Foreskin fibroblast (primary cell): ENCODE measurements at places on chromosomes 1 and 21.
A peak's percentile ranks its signal among the peaks of the same experiment; 100 is the strongest.

- DNase-seq, result no peak
Measured at GRCh38 chr1:231028682-231029081, 11.4 kb downstream of the FAM89A start.

DNA sequence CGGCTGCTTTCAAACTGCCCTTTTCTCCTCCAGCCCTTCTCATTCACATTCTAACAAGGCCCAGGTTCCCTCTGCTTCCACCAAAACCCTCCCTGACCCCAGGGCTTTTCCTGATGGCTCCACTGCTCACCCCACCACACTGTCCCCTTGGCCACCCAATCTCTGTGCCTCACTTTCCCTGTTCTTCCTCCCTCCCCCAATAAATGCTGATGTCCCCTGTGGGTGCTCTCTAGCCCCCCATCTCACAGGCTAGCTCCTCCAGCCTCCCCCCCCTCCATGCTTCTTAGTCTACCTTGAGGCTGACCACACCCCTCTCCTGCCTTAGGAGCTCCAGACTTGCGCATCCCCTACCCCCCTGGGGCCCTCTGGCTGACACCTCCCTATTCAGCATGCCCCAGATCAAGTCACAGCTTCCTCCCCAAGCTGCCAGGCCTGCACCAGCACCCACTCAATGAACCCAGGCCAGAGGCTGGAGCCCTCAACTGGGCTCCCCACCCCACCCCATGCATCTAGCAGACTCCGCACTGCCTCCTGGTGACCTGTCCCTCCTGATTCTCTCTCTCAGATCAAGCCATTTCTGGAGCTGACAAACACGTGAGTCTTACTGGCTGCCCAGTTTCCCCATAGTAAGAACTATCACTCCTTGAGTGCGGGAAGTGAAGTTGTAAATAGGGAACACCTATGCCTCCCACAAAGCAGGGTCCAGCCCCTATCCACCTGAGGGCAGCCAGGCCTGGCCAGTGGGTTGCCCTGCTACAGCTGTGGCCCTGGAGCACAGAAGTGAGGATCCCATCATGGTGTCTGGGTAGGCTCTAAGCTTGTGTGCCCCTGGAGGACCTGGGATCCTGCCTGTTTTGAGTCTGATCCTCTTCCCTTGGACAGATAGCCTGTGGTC, 117.9 kb downstream of the DMRTB1 start:
- DNase-seq, result no peak

DNA sequence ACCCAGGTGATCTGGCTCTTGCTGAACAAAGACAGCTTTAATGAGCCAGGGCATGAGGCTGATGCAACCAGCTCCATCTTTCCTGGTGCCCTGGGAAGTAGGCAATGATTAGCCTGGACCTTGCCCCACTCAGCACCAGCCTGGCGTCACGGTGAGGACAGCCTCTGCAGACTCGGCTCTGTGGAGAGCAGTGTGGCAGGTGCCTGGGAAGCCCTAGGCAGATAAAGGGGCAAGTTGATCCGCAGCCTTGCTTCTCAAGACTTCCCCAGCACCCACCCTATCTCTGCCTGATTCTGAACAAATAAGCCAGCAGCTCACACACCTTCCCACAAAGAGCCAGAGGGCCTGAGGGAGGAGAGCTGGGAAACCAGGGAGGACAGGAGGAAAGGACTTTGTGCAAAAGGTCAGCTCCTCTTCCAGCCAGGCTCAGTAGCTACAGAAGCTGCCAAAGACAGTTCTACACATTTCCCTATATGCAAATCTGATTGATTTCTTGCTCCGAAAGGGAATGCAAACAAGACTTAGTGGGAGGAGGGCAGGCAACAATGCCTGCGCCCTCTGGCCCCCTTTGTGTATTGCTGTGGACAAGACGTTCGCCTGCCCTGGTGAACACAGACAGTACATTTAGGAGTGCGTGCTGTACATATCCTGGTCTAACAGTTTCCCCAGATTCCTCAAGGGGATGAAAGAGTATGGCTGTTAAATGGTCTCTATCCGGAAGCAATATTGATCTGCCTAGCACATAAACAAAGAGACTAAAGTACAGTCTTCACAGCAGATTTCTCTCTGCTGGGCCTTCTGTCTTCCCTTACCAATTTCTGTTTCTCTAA, 63.8 kb downstream of the BCAR3 start:
- DNase-seq, result no peak

DNA sequence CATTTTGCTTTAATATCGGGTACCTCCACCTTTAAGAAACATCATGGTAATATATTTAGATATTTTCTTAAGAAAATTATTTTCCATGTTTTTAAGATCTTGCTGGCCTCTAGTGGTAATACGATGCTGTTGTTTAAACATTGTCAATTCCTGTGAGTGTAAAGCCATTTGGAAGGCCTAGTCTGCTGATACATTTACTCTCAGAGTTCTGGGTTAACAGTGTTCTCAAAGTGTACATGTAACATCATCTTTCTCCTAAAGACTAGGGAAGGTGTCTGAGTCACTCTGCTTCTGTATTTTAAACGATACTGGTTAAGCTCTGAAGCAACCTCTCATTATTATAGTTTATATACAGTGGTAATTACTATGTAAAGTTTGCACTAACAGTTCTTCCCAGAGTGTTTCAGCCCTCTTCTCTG, 189.1 kb downstream of the RASAL2 start:
- DNase-seq, result peak; percentile 30

DNA sequence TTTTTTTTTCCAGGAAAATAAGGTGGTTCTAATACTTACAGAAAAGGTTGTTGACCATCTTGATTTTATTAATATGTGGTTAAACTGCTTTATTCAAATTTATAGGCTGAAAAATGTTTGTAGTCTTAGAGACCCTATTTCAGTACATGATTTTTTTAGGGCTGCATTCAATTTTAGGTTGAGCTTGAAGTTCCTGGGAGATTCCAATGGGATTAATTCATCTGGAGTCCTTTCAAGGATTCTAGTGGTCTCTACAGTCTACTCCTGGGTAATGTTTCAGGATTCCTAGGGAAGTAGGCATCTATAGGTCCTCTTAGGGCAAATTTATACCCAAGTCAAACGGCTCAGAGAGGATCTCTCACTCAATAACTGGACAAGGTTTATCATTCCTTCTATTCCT, 126.7 kb downstream of the HMCN1 start:
- DNase-seq, result no peak

GRCh38 chr1:11417162-11417561, 61.8 kb upstream of the DISP3 start:
- DNase-seq, result peak; percentile 29

- DNase-seq, result no peak
Measured at GRCh38 chr1:40385437-40386358, 12.2 kb downstream of the SMAP2 start.

- no peak for DNase-seq
Measured at GRCh38 chr1:196873385-196873784, 14.5 kb upstream of the CFHR4 start.

- DNase-seq, result no peak
Measured at GRCh38 chr21:23488245-23488644, 2119.0 kb downstream of the MRPL39 start.

DNA sequence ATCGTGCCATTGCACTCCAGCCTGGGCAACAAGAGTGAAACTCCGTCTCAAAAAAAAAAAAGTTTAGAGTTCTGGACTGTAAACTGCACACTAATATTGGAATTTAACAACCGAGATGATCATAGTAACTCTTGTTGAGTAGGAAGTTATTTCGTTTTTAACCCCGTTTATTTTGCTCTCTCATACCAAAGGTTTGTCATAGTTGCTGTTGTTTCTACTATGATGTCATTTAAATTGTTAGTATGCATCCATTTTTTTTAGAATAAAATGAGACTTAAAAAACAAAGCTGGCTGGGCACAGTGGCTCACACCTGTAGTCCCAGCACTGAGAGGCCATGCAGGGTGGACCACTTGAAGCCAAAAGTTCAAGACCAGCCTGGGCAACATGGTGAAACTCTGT, 49.3 kb downstream of the DOP1B start:
- no peak for DNase-seq

DNA sequence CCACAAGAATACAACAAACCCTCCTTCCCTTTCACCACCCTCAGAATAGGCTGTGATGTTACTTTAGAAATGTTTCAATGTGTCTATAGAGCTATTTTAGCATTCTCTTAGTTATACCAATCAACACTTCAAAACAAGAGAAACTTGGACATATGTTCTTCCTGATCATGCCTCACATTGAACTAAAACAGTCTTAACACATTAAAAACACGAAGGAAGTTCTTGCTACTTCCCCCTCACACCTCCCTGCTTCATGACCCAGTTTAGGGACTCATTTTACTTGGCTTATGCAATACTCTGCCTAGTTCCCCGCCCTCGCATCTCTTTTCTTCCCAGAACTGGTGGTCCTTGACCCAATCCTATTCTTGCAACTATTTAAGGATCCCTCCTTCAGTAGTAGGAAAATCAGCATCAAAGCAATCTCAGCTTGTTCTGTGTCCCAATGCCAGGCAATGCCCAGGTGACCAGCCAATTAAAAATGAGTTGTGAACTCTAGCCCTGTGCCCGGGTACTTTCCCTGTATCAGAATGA, 408.8 kb upstream of the BEND5 start:
- DNase-seq, result no peak

- DNase-seq, result no peak
Measured at GRCh38 chr1:205226868-205227583, 720 bp upstream of the TMCC2 start.

DNA sequence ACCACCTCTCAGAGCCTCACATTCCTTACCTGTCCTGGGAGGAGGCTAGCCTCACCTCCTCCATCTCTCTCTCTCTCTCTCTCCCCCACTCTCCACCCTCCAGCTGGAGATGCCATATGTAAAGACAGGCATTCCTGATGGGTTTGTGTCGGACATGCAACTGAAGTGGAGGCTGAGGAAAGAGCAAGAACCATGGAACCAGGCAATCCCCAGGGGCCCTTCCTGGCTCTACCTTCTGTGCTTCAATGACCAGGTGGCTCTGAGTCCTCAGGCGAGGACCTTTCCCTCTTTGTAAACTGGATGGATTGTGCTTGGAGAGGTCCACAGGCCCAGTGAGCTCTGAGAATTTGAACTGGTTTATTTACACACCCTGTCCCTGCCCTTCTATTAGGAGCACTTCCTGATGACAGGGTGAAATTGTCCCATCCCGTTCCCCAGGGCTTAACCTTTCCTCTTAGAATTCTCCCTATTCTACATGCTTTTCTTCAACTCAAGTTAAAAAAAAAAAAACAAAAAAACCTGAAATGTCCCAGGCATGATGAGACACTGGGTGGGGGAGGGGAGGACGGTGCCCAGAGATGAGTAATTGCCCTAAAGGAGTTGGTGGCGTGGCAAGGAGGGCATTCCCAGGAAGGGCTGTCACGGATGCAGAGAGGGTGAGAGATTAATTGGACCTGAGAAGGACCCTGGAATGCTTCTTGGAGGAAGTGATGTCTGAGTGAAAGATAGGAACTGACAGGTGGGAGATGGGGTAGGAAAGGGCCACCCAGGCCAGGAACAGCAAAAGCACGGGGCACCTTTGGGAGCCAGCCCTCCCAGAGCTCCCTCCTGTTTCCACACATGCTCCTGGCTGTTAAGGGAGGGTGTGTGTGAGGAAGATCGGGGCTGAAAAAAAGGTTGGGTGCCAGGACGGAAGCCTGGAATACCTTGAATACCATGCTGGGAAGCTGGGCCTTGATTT, 50.2 kb upstream of the WASF2 start:
- peak; percentile 92 for DNase-seq

DNA sequence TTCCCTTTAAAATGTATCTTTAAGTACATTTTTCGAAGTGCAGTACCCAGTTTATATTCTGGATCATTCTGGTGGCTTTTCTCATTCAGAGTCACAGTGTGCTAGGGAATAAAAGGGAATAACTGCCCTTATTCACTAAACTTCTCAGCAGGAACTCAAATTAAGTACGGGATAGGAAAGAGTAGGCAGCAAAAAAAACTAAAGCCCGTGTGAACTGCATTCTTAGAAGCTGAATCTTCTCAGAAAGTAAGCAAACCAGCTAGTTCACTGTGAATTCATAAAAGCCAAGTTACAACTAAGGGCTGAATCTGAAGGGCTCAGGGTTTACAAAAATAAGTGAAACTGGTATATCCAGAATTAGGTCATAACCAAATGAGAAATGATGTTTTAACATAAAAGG, 22.0 kb downstream of the PRPF38A start:
- peak; percentile 51 for DNase-seq

DNA sequence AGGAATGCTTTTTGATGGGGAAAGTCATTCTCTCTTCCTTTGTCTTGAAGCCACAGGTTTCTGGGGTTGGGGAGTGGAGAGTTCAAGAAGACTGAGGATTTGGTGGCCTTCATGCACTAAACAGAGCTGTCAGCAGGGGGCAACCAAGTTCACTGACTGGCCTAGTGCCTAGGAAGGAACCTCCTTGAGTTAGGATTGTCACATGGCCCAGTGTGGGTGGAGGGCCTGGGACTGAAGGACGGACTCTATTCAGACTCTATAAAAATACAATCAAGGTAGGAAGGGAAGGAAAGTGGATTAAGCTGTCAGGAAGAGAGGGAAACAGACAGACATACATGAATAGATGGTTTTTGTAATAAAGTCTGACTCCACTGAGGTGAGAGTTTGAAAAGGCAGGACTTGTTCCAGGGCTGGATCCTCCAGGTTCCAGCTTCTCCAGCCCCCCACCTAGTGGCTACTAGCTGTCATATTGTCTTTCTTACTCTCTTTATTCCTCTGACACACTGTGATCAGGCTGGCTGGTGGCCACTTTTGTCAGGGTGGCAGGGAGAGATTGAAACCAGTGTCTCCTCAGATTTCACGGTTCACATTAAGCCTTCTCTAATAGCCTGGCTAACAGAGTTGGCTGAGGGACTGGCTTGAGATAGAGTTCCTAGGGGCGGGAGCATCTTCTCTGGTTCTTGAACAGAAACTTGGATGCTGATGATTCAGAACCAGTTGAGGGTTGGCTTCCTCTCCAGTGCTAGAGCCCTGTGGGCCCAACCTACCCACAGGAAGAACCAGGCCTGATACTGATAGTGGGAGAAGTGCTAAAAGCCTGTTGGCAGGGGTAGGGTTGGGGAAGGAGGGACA, 4.1 kb upstream of the SH3BGRL3 start:
- peak; percentile 98 for DNase-seq

DNA sequence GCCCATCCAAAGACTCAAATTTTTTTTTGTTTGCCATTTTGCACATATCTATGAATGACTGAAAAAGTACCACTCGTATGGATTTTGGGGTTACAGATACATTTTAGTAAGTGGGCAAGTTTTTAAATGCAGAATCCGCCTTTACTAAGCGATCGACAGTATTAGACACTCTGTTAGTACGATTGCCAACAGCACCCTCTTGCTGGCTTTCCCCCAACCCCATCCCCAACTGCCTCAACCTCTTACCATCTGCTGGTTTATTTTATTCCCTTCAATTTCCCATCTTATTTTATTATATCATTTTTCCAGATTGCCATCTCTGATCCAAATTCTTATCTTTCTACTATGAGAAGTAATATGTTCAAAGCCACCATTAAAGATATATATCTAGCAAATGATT, 244.8 kb downstream of the LRRIQ3 start:
- no peak for DNase-seq

- DNase-seq, result peak; percentile 38
Measured at GRCh38 chr1:74468982-74469603, 43.3 kb downstream of the LRRC53 start.
